ENCODE measurements at places on chromosomes 7 and 10.

DNA sequence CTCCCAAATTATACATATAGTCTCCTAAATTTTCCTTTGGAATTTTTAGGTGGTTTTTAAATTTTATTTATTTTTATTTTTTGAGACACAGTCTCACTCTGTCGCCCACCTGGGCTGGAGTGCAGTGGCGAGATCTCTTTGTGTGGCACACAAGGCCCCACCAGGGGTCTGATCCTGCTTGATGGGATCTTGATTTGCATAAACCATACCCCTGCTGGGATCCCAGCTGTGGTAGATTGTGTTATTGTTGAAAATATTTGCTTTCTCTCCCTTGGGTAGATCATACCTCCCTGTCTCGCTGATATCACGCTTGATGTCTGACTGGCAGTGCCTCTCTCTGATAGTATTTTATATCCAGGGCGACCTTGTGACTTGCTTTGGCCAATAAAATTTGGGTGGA is 5.6 kb upstream of the MUC3A start:
- no peak for DNase-seq

DNA sequence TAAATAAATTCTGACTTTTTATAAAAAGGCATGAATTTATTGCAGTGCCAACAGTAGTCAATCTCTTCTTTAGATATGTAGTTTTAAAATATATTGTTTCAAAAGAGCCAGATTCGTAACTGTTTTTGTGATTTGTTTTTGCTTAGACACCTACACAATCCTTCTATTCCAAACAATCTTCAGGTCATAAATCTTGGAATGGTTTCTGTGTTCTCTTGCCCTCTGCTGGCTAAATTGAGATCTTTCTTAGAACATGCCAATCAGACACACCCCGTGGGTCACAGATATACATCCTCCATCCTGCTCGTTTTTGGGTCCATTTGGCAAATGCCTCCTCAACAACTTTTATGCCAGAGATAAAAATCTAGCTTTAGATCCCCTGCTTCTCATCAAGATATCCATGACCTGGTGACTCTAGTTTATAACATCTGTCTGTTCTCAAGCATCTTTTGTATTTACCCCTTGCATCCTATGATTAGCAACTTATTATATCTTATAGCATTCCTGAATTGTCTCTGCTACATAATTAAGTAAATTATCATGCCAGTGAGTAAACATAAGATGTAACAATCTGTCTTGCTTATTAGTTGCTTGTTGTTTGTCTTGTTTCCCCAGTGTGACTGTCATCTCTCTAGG is 35.3 kb upstream of the IFRD1 start:
- DNase-seq: peak; percentile 45

DNA sequence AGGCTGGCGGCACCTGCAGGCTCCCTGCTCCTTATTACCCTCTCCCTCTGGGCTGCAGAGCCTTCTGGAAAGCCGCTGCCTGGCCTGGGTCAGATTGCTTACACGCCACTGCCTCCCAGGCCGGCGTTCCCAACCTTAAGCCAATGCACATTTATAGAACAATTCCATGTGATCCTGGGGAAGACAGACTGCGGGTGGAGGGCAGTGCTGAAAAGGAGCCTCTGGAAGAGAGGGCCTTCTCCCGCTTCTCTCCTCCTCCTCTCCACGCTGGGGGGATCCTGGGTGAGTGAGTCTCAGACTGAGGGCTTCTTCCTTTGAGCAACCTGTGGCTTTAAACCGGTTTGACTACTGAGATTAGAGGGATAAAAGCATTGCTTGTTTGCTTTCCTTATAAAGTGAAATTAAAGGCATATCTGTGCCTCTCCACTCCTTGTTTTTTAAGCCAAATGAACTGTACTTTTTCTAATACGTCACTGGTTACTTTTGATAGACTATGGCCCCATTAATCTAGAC is 5.5 kb downstream of the TACC2 start:
- DNase-seq: no peak

GRCh38 chr7:42210779-42211178 is 26.2 kb downstream of the GLI3 start:
- DNase-seq: no peak

DNA sequence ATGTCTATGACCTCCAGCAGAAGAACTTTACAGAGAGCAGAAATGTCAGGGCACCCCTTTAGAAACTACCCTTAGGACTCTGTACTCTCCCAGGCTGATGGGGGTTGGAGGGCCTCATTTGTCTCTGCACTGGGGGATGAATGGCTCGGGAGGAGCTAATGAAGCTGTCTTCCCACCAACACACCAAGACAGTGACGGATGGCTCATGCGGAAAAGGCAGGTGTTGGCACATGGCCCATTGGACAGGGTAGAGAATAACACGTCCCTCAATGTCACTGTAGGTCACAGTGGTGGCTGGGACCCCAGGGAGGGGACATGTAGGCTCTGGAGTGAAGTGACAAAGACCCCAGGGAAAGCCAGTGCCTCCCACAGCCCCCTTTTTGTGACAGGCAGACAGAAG is 64.0 kb upstream of the PCBD1 start:
- no peak for DNase-seq

DNA sequence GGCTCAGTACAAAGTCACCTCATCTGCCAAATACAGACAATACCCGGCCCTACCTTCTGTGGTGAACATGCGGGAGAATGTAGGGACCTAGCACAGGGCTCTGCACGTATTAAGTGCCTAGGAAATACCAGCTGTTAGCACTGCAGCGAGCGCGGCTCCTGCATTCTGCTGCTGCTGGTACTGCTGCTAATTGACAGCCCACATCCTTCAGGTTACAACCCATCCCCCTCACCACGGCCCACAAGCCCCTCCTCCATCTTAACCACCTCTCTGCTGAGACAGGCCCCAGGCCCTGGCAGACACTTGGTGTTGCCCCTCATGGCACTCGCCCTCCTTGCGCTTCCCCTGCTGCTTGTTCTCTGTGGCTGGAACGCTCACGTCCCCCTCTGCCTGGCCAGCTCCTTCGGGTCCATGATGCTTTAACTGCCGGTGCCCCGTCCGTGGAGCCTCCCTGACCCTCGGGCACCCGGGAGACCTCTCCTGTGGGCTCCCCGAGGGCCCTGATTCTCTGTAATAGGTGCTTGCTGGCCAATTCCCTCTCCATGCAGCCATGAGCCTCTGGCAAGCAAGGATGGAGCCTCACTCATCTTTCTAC is 53.3 kb upstream of the LOXL4 start:
- no peak for DNase-seq

- DNase-seq: no peak
Observed at GRCh38 chr10:97067716-97068391, 117.9 kb downstream of the SLIT1 start.

- DNase-seq: no peak
Observed at GRCh38 chr10:7571981-7572380, 94.8 kb downstream of the ITIH5 start.

DNA sequence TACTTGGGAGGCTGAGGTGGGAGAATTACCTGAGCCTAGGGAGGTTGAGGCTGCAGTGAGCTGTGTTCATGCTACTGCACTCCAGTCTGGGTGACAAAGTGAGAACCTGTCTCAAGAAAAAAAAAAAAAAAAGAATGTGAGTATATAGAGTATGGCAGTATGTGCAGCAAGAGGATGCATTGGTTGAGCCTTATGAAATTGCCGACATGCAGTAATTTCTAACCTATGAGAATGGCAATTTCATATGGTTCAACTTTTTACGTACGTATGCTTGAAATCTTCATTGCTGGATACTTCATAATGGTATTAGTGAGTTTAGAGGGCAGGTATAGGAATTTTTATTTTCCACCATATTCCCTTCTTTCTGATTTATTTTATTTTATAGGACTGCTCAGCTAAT is 4.6 kb upstream of the FAM133B start:
- no peak for DNase-seq

- no peak for DNase-seq
Observed at GRCh38 chr7:113292105-113292504, 173.8 kb upstream of the SMIM30 start.

DNA sequence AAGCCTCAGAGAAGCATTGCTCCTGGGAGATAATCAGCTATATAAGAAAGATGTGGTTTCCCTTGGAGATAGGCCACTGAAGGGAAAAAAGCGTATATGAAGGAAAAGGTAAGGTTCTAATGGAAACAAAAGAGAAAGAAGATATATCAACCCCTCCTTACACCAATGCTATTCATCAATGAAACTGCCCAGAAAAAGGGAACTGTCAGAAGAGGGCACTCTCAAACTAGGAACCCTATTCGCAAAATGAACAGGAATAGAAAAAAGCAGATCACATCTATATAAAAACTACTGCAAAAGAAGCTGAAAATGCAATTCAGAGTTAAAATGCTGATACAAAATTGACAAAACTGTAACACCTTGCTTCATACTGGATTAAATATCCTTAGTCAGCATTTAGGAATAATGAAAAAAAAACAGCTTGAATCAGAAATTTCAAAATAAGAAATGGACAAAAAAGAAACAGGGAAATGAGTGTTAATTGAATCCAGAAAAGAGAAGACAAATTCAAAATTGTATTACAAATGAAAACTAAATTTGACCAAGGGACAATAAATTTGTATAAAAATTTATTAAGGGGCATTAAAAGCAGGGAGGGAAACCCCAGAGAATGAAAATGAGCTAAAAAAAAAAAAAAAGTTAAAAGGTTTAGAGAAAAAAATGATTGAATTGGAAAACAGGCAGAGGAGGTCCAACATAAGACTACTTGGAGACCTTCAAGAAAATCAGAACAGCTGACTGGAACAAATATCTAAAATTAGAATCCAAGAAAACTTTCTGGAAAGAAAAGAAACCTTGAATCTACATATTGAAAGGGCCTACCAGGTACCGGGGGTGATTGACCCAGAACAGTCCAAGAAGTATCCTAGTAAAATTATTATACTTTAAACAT is 17.9 kb downstream of the NHLRC2 start:
- no peak for DNase-seq

GRCh38 chr10:52759154-52759553 is 13.4 kb downstream of the MBL2 start:
- DNase-seq: no peak

- DNase-seq: no peak
Observed at GRCh38 chr7:91295576-91295975, 31.3 kb downstream of the FZD1 start.

DNA sequence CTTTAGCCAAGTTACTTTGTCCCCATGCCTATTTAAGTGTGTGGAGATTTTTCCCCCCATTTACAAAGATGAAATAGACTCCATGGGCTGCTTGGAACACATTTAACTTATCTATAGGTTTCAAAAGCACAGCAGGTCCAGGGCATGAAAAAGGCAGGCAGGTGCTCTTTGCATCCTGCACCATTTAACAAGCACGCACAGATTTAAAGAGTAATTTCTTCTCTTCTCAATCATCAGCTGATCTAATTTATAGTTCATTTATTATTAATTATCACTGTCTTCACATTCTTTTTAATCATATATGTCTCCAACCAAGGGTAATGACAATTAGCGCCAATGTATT is 156.8 kb downstream of the CACNA2D1 start:
- DNase-seq: peak; percentile 18

- DNase-seq: no peak
Observed at GRCh38 chr7:111107579-111107978, 16.7 kb downstream of the LRRN3 start.

- DNase-seq: no peak
Observed at GRCh38 chr10:78634389-78634815, 434.4 kb upstream of the ZMIZ1 start.

DNA sequence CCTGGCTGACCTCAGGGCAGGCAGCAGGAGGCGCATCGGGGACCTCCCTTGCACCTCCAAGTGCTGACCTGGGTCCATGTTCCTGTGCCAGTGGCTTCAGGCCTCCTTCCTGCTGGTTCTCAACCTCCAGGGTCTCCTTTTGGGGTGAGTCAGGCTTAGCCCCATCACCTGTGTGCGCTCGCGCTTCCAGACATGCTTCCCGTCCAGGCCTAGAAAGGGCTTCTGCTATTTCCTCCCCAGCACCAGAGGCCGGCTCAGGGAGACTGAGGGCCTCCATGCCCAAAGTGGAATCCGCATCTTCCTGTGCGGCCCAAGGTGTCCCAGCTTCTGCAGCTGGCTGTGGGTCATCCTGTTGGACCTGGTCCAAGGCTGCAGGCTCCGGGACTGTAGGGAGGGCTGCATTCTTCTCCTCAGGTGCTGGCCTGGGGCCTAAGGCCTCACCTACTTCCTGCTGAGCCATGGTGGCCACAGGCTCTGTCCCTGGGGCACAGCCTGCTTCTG is 5.9 kb downstream of the NACAD start:
- no peak for DNase-seq

GRCh38 chr10:35926846-35927245 is 284.8 kb upstream of the FZD8 start:
- DNase-seq: no peak

GRCh38 chr10:51001587-51001986 is 72.7 kb upstream of the PRKG1 start:
- DNase-seq: no peak

GRCh38 chr7:23204241-23204640 is 22.4 kb downstream of the NUP42 start:
- DNase-seq: no peak

DNA sequence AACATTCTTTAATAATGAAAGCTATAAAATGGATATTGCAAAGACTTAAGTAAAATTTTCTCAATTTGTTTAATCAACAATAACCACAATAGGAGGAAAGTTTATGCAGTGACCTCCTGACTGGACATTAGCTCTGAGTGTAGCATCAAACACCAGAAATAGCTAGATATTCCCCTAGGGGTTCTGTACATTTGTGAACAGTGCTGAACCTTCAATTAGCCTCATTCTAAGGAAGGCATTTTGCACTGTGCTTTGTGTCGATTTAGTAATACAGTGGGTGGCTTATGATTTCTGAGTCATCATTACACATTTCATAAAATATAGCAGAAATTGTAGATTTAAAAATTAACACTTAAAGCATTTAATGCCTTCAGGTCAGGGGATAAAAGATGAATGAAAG is 367.3 kb upstream of the PCDH15 start:
- DNase-seq: no peak

DNA sequence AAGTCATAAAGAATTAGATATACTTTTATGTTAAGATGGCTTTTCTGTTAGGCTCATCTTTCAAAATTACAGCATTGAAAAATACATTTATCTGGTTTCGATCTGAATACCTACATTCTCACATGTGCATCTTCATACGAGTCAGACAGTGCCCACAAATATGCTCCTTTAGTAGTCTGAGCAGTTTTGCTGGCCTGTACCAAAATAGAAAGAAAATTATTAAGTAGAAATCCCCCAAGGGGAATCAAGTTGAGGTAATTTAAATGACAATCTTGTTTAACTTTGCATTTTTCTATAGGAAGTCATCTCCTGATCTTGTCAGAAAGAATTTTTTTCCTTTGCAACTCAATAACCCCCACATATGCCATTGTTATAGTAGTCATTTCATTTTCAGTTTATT is 287.4 kb upstream of the SEMA3D start:
- no peak for DNase-seq

- DNase-seq: no peak
Observed at GRCh38 chr7:4713183-4713784, 31.2 kb downstream of the FOXK1 start.

- DNase-seq: no peak
Observed at GRCh38 chr10:104067525-104067924, 18.2 kb downstream of the COL17A1 start.

- no peak for DNase-seq
Observed at GRCh38 chr7:55474944-55475854, 97.1 kb downstream of the VOPP1 start.

Data from NCI-H1930 (cell line).